ENCODE measurements at places on chromosomes 6 and 20.

DNA sequence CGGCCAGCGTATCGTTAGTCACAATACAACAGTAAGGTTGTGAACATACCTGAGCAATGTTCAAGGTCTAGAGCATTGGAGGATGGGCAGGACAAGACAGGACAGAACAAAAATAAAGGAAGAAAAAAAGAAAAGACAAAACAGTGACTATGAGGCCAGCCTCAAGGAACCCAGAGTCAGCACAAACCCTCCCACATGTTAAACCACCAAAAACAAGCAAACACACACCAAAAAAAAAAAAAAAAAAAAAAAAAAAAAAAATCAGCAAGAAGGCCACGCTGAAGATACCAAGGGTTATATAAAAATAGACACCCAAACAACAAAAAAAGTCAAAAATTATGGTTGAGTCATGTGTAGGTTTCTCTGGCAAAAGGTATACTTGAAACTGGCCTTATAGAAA is 12.8 kb downstream of the MED23 start:
- no peak for DNase-seq

GRCh38 chr20:16877053-16877554 is 128.9 kb downstream of the OTOR start:
- DNase-seq, result no peak

DNA sequence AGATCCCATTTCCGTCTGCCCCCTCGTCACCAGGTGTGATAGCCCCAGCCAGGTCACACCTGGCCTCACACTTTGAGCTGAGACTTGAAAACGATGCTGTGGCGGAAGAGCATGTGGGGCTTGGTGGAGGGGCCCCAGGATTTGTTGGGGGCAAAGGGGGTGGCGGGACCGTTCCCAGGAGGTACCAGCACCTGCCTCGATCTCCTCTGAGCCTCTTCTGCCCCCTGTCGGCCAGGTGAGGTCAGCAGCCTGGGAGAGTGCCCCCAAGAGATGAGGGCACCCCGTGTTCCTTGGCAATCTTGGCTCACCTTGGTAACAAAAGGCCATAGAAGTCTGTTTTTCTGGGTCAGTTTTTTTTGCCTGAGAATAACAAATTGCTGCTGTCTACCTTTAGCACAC is 25.4 kb downstream of the SPATA2 start:
- no peak for DNase-seq

DNA sequence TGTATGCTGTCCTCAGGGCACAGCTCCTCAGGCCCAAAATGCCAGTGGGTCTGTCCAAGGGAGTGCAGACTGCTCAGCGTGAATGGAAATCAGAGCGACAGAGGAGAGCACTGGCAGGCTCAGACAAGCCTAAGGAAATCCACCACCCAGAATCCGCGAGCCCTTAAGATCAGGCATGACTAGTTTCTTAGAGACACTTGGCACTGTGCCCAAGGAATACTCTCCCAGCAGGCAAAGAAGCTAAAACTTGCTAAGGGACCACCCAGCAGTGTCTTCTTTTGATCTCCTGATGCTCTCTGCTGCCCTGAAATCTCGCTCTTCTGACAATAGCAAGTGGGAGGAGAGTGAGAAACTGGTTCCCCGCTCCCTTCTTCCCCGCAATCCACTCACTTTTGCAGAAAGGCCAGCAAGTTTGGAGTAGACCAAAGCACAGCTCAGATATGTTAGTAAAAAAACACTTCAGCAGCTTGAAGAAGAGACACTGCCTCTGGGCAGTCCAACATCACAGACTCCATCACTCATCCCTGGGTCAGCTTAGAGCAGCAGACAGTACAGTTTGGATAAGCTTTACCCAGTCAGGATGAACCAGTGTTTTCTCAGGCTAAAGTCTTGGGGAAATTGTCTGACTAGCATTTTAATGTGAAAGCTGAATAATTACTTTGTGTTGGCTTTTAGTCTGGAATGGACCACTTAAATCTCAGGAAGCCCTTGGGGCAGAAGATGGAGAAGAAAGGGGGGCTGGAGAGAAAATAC is 32.4 kb downstream of the TRAF3IP2 start:
- peak; percentile 88 for DNase-seq

GRCh38 chr6:138239774-138240173 is 21.5 kb upstream of the PBOV1 start:
- DNase-seq, result no peak

DNA sequence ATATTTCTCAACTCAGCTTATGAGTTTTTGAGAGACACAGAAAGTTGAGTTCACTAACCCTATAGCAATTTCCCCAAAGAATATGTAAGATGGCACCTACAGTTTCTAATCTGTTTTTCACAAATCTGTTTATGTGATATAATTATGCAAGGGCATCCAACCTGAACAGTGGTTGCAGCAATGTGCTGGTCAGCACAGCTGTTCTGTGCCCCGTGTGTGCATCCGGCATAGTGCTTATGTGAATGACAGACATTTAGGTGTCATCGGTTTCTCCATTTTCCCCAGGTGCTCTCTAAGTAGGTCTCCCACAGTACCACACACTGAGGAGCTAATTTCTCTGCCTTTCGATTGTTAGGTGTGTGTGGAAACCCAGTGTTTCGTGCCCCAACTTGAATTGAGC is 7.7 kb upstream of the BACH2 start:
- DNase-seq, result no peak

DNA sequence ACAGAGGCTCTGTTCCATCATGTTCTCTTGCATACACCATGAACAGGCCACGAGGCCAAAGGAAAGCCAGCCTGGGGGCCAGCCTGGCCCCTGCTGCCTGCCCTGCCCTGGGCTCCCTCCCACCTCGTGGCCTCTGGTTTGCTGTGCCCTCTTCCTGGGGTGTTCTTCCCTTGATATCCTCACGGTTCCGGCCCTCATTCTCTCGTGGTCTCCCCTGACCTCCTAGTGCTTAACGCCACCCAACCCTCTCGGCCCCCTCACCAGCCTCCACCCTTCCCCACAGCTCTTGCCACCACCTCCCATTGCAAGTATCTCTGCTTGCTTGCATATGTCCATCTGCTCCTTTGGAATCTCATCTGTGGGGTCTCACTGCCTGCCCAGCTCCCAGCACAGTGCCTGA is 73.0 kb downstream of the GNAS-AS1 start:
- DNase-seq, result no peak

DNA sequence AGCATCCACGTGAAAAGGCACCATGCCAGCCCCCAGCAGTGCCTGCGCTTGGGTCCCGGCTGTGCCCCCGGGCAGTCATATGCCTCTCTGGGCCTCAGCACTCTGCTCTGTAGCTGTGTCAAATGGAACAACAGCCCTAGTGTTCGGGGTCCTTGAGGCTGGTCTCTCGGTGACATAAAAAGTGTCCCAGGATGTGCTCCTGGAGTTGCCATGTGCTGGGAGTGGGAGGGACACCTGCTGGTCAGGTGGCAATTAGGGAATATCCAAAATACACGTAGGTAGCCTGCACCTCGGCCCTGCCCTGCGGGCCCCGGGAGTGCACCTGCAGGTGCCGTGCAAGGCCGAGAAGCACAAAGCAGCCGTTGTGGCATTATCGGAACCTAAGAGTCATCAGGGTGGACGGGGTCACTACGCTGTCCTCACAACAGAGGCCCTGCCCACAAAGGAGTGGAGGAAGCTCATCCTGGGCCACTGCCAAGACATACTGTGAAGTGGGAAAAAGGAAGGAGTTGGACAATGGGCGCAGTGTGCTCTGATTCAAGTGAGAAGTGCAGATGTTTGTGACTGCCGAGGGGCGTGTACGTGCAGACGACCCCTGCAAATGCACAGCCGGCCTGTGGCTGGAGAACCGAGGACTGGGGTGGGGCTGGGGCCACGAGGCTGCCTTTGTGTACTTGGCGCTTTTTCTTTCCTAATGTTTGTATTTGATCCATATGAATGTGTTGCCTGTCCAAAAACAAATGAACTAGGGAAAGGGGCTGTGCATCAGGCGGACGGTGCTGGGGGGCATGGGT is 24.6 kb downstream of the SLCO4A1 start:
- DNase-seq, result no peak

DNA sequence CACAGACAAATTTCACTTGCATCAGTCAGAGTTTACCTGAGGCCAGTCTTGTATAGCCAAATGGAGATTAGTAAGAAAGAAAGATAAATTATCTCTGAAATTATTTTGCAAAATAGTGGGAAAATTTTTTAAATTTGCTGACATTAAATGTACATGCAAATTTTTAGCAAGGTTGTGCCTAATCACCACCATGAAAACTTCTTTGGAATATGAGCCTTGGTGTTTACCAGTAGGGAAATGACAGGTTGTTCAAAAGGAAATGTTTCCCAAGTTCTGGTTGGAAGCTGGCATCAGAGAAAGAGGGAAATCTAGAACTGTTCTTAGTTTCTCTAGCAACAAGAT is 34.4 kb upstream of the LOC128125822 start:
- no peak for DNase-seq

- no peak for DNase-seq
These were observed 840 bp downstream of the PPP1R3D start for GRCh38 chr20:59939052-59939878.
